ENCODE measurements at places on chromosomes 1 and 21.

DNA sequence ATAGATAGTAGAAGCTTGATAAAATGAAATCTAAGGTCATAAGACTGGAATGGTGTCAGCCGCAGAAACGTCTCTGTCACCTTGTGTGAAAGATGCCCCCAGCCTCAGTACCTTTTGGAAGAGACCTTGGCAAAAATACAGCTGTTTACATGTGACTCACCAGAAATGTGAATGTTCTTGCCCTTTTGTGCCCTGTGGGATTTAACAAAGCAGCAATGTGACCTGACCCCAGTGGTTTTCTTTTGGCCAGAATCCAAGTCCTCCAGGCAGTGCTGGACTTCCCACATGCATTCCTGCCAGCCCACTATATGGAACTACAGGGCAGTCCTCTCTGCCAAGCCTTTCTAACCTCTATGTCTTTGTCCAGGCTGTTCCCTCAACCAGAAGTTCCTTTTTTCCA lies 27.2 kb upstream of the LRRC8C start:
- DNase-seq = no peak

- no peak for DNase-seq
Measured at GRCh38 chr1:100905181-100905580, 9.3 kb downstream of the SLC30A7 start.

DNA sequence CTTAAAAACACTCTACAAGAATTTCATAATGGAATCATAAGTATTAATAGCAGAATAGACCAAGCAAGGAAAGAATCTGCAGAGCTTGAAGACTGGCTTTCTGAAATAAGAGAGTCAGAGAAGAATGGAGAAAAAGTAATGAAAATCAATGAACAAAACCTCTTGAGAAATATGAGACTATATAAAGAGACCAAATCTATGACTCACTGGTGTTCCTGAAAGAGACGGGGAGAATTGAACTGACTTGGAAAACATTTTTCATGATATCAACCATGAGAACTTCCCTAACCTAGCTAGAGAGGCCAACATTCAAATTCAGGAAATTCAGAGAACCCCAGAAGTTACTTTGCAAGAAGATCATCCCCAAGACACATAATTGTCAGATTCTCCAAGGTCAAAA lies 85.6 kb downstream of the GDAP2 start:
- no peak for DNase-seq

- no peak for DNase-seq
Measured at GRCh38 chr1:157968508-157968907, 24.9 kb upstream of the KIRREL1 start.

DNA sequence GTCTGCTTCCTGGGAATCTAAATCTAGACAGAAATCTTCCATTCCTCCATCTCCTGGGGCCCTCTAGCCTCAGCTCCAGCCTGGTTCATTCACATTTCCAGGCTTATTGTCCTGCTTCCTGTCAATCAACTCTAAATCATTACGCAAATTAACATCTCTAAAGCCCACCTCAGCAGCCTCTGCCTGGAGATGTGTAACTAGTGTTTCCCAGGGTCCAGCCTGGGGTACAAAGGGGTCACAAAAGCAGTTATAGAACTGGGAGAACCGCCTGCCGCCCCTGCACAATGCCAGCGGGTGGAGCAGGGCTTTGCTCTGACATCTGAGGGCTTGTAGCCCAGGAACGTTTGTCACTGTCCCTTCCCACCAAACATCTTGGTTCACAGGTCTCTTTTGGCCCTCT lies 373.5 kb downstream of the RRAGC start:
- no peak for DNase-seq

DNA sequence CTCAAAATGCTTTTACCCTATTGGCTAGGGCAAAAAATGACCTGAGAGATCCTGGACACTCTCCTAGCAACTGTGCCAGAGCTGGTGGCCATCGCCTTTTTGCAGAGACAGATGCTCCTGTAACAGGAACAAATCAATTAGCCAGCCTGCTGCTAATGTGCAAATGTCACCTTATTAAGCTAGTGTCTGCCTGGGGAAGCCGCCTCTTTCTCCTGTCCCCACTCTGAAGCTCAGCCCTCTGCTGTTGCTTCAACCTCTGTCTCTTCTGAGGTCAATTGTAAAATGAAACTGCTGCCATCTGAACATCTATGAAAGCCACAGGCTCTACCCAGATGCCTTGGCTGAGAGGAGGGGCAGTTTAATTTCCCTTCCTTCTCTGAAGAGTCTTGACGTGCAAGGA lies 85.5 kb upstream of the CACNA1E start:
- no peak for DNase-seq

DNA sequence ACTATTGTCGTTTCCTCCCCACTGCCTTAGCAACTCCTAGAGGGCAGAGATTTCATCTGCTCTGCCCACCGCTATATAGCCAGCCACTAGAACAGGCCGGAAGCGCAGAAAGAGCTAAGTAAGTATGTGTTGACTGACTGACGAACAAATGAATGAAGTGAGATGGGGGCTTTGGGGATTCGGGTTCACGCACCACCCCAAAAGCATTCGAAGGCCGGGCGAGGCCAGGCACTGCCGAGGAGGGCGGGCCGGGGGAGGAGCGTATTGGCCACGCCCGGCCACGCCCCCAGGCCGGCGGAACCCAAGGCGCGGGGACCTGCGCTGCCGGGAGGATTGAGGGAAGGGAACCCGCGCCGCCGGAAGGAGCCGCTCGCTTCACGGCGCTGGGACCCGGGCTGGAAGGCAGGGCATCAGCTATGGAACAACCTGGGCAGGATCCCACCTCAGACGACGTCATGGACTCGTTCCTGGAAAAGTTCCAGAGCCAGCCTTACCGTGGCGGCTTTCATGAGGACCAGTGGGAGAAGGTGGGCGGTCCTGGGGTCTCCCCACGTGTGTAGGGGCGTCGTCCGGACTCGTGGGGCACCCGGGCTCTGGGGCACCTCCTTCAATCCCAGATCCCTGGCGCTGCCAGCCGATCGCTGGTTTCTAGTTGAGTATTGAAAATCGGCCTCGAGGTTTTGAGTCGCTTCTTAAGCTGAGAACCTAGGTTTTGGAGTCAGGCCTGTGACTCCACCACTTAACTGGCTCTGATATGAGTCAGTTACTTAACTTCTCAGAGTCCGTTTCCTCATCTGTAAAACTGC lies at the start of gene TTC4:
TTC4 (plus strand) TSS at position 369 of the 806 bp plus-strand sequence; CDS start at position 417, 48 bp downstream.
- DNase-seq = peak; percentile 91

DNA sequence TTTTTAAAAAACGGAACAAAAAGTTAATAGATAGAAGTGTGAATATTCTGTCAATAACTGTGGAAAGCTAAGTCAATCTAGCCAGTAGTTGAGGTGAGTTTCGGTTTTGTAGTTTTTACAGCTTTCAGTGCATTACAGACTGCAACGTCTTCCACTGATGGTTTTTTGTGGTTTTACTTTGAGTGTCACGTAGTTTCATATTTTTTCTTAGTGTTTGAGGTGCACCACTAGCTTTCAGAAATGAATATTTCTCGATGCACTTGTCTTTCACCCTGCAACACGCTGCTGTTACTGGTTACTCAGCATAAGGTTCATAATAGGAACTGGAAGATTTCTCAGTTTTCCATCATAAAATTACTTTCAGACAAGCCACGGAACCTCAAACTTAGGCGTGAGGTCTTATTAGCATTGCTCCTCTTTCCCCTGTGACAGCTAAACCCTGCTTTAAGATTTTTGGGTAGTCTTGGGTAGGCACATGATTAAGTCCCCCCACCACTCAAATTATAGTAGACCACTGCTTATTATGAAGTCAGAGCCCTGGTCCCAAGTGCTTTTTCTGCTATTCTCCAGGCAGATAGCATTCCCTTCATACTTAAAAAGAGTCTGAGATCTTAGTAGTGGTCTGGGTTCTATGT lies 1412.7 kb downstream of the KCNT2 start:
- no peak for DNase-seq

DNA sequence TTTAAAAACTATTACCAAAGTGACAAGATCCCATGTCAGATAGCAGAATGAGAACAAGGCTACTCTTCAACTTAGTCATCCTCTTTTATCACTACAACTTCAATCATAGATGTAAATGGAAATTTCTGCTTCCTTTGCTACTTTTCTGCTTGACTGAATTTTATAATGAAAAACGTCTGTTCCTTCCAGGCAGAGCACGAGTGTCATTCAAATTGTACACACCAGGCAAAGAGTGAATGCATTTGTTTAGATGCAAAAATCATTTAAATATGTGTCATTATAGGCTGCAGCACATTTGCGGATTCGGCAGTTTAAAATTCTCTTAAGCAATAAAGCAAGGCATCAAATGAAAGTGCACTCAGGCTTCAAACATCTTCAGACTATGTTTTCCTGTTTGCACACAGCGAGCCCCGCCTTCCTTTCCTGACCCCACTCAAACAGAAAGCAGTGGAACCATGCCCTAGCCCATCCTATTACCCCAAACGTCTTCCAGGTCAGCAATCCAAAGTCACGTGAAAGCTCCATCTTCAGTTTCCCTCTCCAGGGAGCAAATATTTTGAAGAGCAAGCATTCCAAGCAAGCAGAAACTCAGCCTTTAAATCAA lies 99.6 kb downstream of the APP start:
- peak; percentile 74 for DNase-seq

- no peak for DNase-seq
Measured at GRCh38 chr21:45724994-45725843, 81.7 kb downstream of the PCBP3 start.

- DNase-seq = no peak
Measured at GRCh38 chr1:1110561-1110971, 5.3 kb downstream of the C1orf159 start.

GRCh38 chr1:177517546-177517945 lies 346.8 kb downstream of the BRINP2 start:
- no peak for DNase-seq

DNA sequence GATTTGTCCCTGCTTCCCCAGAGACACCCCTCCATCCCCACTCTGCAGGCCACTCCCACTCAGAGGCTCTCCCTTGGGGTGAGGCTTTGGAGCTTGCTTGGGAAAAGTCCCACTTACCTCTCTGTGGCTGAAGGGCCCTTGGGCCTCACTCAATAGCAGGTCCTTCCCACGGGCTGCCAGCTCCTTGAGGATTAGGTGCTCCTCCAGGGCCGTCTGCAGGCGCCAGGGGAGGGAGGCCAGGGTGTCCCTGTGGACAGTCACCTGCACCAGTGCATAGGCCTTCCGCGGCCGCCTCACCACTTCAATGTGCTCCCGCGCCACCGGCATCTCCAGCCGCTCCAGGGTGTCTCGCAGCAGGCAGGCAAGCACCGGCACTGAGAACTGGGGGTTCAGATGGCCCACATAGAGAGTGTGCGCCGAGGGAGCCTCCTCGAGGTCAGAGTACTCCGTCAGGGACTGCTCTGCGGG lies 1.4 kb downstream of the SLFNL1 start:
- no peak for DNase-seq

- DNase-seq = peak; percentile 48
Measured at GRCh38 chr1:54463259-54464030, 57.3 kb upstream of the SSBP3 start.

DNA sequence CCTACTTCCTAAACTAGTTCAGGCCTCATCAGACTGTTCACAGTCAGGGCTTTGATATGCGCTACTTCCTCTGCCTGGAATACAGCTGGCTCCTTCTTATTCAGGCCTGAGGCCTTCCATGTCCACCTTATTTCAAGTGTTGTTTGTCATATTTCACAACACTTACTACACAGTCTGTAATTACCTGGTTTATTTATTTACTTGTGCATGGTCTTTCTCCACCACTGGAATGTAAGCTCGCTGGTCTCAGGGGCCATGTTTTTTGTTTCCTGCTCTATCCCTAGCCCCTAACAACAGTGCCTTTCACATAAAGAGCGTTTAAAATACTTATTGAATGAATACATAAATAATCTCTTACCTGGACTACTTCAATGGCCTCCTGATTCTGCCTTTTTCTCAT lies 4.6 kb upstream of the SRSF4 start:
- no peak for DNase-seq

DNA sequence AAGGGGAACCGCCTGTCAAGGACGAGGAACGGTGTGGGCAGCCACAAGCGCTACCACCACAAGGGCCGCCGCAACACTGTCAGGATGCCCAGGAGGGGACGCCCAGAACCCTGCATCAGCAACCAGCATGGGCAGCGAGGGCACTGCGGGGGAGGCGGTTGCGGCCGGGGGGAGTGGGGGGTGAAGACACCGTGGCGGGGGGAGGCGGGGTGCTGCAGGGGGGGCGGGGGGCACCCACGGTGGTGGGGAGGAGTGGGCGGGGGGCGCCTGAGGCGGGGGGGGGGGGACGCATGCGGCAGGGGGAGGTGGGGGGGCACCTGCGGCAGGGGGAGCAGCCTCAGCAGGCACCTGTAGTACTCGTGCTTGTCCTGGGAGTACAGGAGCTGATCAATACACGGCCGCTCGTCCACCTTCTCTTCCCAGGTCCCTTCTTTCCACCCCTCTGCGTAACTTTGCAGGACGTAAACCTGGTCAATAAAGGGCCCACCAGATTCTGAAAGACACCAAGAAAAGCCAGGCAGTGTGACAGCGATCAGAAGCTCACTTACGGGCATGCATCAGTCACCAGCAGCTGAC lies 4.6 kb downstream of the POFUT2 start:
- no peak for DNase-seq

GRCh38 chr1:155911156-155912055 lies at the start of gene RIT1:
TSS of gene RIT1 (minus strand) at chr1:155911349. CDS start at chr1:155910761, 588 bp downstream.
- peak; percentile 72 for DNase-seq

DNA sequence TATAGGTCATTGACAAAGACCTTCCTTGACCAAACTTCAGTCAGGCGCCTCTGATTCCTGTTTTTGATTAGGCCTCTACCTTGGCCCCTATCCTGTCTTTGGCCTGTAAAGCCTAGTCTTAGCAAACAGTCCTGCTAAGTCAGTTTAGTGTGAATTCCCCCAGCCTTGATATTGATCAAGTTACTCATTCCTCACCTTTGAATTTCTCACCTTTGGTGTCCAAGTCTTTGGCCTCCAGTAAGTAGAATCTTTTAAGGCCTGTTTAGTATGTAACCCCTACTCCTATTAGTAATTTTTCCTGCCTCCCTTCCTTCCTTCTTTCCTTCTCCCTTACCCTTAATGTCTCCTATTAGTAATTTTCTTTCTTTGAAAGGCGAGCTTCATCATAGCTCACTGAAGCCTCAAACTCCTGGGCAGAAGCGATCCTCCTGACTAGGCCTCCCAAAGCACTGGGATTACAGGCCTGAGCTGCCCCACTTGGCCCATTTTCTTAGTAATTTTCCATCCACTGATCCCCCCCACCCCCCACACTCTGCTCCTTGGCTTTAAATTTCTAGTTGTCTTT lies 13.0 kb upstream of the ZNF692 start:
- DNase-seq = no peak

- no peak for DNase-seq
Measured at GRCh38 chr1:212205006-212205405, 80.2 kb upstream of the PPP2R5A start.

- DNase-seq = no peak
Measured at GRCh38 chr1:244092964-244093638, 42.0 kb downstream of the ZBTB18 start.

DNA sequence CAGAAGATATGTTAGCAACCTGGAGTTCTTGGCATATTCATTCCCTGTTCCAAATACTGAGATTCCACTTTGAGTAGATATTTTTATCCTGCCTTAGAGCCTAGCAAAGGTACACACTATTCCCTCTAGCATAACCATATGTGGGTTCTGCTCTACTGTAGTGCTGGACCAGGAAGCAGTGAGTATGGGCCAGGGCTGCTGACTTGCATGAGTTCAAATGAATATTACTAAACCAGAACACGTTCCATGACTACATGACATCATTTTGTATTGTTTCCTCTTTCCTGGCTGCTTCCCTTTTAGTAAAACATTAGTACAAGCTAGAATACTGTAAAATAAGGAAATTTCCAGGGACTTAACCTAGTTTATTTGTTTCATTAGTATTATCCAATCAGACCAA lies 41.1 kb downstream of the TNFSF18 start:
- no peak for DNase-seq

All from NCI-H2171 treated with DMSO at 0.1 percent for 48 hours (cell line).